ENCODE measurements at places on chromosomes 12 and 14.

GRCh38 chr14:65346895-65347294 lies 65.6 kb upstream of the FUT8 start:
- no peak for DNase-seq

GRCh38 chr14:65824285-65824977 lies 411.9 kb downstream of the FUT8 start:
- peak; percentile 83 for DNase-seq

GRCh38 chr12:52992699-52993557 lies 13.3 kb upstream of the EIF4B start:
- peak; percentile 61 for DNase-seq

GRCh38 chr12:101634724-101635123 lies 40.0 kb downstream of the MYBPC1 start:
- DNase-seq = no peak

DNA sequence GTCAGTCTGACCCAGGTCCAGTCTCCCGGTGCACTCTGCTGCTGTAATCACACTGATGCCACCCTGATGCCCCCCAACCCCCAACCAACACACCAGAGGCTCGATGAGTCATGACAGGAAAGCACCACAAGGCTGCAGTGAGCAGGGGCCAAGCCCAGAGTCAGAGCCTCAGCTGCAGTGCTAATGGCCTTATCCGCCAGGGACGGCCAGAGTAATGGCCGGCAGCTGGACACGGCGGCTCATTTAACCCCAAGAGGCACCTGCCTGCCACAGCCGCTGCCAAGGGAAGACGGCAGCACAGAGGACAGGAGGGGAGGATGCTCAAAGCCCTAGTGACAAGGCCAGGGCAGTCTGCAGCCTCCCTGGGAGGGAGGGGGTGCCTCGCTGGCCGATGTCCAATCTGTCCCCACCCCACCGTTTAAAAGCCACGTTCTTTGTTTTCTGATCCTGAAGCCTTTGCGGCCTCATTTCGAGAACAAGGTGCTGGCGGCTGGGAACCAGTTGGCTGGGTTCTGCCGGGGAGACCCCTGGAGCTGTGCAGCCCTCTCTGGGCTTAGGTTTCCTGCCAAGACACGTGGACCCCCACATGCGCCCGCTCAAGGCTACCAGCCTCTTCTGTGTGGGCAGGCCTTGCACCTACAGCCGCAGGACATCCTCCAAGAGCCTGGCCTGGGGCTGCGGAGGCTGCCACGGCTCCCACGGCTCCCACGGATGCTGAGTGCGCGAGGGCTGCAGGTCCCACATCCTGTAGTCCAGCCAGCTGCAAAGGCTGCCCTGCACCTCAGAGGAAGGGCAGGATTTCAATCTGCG lies 13.1 kb downstream of the CCDC85C start:
- DNase-seq = peak; percentile 48

DNA sequence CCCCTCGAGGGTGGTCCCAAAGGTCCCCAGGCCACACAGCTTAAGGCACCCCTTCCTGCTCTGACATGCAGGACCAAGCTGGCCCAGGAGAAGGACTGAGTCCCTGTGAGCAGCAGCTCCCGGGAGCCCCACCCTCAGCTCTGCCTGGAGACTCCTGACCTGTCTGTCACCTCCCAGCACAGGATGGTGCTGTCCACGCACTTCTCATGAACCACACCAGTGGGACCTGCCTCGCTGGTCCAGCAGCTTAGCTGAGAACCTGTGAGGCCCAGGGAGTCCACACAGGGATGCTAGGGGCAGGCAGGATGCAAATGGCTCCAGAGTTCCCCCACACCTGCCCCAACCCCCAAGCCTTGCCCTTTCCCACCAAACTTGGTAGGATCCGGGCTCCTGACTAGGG lies 27.7 kb downstream of the CCDC85C start:
- DNase-seq = no peak

GRCh38 chr12:115619889-115620288 lies 657.6 kb downstream of the MED13L start:
- DNase-seq = no peak

DNA sequence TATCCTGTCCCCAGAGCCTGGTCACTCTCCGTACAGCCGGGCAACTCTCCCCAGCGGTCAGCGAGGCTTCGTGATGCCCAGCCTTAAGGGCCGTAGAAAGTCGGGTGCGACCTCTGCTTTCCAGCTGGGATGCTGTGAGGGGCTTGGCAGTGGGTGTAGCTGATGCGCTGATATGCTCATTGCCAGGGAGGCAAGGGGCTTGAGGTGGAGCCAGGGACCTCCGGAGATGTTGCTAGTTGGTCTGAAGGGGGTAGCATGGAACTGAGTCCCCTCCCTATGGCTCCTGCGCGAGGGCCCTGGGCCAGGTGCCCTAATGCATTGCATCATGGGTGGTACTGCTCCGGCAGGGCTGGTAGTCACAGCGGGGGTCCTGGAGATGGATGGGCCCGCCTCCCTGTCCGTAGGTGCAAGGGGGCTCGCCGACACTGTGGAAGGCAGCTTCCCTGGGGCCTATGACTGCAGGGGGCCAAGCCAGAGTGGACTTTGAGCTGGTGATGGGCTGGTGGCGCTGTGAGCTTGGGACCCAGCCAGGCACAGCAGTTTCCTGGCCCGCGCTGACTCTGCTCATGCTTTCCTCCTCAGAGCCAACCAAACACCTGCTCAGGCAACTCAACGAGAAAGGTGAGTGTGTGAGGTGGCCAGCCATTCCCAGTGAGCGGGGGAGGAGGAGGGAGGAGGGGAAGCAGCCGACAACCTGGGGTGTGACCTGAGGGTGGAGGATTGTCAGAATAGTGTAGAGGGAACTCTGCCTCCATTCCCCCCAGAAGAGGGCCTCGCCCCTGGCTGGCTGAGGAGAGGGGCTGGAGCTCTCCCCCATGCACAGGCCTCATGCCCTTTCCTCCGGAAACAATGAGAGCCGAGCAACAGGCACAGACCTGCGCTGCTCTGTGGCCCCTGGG lies 32.3 kb downstream of the PLEKHG3 start:
- DNase-seq = no peak

GRCh38 chr12:55743406-55744339 lies 751 bp downstream of the GDF11 start:
- DNase-seq = peak; percentile 64

Data from urothelium cell line (cell line).